ENCODE measurements at places on chromosomes 2 and 18.
A peak's percentile ranks its signal among the peaks of the same experiment; 100 is the strongest.

DNA sequence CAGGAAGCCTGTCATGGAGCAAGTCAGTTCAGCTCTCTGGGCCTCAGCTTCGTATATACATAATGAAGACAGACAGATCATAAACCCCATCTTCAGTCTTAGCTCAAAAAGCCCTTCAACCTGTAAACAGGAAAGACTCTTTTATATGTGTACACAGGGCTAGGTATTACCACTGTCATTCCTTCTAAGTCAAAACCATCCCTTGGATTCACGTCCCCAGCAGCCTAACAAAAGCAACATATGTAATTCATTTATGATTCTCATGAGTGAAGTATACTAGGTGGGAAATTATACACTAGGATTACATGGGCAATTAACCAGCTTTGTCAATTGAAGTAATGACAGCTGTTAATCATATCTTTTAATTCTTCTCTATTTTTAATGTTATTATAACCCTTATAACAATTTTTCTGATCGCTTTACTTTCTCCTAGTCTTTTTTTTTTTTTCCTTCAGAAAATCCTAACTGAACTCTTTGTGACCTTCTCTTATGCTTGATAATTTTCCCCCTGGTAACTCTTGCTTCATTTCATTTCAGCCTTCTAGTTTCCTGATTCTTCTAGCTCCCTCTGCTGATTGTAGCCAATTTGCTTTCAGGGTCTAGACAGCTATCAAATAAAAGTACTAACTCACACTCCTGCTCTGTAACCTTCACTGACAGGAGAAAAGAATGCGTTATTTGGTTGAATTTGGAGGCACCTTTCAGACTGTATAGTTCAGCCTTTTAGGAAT lies 99.7 kb downstream of the RBM43 start:
- DNase-seq = no peak

DNA sequence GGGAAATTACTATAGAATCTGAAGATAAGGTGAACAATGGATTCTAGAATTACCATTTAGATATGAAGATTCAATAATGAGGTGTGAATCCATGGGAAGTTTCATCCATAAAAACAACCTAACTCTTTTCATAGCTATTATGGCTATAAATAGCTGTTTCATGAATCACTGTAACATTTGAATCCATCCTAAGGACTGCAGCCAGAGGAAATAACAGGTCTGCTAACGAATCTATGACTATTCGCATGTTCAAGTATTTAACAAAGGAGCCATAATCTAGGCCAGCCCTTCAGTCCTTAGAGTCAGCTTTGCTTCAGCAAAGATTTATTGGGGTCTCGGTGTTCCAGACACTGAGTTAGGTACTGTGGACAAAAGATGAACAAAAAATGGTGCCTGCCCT lies 87.1 kb downstream of the MYOM1 start:
- DNase-seq = no peak

- DNase-seq = peak; percentile 51
These were observed 175.1 kb downstream of the NCK2 start for GRCh38 chr2:105919826-105920225.

GRCh38 chr2:98781822-98782221 lies 50.9 kb upstream of the MGAT4A start:
- no peak for DNase-seq

DNA sequence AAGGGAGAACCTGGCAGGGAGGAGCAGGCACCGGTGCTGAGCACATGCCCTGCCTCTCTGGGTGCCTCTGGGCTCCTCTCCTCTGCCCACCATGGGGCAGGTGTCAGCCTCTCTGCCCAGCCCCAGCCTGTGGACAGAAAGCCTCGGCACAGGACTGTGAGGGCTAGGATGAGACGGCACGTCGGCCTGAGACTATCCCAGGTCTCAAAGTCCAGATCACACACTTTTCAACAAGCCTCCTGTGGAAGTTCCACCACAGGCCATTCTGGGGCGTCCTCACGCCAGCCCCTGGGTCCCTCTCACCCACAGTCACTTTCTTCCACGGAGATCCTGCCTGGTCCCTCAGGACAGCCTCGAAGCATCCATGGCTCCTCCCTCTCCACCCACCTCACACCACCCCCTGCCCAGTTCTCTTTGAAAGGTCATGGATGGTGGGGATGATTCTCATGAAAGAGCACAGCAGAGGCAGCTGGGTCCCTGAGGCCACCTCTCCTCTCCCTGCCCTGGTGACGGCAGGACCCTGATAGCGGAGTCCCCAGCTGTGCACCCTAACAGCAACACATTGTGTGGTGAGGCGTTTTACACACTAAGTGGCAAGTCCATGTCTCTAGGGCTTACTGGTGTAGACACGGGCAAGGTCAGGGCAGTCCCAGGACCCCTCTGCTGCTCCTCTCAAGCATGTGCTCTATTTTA lies 569.4 kb upstream of the SALL3 start:
- no peak for DNase-seq

DNA sequence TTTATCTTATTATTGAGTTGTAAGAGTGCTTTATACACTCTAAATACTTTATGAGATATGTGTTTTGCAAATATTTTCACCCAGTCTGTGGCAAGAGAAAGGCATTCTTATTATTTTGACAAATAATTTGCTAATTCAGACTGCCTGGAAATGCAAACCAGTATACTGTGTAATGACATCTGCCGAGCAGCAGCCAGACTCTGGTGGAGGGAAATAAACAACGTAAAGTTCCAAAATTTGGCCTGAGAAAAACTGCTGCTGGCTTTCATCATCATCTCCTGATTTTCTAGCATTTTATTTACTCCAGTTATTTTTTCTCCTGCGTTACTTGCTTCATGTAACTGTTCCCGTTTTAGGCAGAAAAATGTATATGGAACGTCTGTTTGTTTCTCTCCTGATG lies 161.6 kb downstream of the RNF152 start:
- no peak for DNase-seq

- DNase-seq = no peak
These were observed 15.6 kb downstream of the BMP10 start for GRCh38 chr2:68855550-68855949.

GRCh38 chr2:164032995-164033394 lies 297.2 kb upstream of the FIGN start:
- no peak for DNase-seq

DNA sequence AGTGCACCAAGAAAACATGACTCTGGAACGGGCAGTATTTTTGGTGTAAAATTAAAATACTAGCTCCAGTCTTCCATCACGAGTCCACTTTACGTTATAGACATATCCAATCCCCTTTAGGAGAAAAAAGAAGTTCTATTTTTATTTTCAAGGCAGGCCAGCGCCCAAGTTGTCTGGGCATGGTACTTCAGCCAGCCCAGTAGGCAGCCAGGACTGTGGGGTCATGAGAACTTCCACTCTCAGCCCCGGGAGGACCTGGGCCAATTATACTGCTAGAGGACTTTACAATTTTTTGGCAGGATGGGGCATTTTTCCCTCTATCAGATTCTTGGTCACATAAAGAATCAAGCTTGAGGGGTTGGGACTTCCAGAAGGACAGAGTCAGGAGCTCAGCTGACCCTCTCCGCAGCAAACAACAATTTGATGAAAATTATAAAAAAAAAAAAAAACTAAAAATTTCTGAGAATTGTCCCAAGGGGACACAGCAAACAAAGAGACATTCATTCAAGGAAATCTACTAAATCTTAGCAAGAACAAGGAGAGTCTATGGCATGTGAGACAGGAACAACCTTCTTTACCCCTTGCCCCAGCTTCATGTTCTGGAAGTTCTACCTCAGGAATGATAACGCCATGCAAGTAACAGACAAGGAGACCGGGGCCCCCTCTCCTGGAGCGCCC lies 37.3 kb upstream of the B3GNT2 start:
- DNase-seq = no peak

- peak; percentile 39 for DNase-seq
These were observed 252.7 kb downstream of the ZEB2 start for GRCh38 chr2:144267239-144267638.

GRCh38 chr18:51614967-51615571 lies 417.6 kb upstream of the MEX3C start:
- DNase-seq = no peak

DNA sequence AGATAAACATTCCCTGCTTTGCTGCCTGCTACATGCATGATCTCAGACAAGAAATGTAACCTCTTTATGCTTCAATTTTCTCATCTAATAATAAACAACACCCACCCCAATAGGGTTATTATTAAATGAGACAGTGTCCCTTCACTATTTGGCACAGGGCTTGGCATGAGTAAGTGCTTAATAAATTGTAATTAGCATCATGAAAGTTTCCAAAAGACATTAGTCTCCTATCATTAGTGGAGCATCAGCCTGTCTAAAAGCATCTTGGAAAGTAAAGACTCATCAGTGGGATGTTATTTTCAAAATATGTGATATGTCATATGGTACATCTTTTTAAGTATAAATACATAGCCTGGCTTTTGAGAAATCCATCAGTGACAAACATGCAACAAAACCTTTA lies 275.0 kb downstream of the ZEB2 start:
- DNase-seq = no peak

- no peak for DNase-seq
These were observed 223.6 kb upstream of the GULP1 start for GRCh38 chr2:188068093-188068492.

GRCh38 chr2:155815851-155816250 lies 516.7 kb downstream of the NR4A2 start:
- no peak for DNase-seq

DNA sequence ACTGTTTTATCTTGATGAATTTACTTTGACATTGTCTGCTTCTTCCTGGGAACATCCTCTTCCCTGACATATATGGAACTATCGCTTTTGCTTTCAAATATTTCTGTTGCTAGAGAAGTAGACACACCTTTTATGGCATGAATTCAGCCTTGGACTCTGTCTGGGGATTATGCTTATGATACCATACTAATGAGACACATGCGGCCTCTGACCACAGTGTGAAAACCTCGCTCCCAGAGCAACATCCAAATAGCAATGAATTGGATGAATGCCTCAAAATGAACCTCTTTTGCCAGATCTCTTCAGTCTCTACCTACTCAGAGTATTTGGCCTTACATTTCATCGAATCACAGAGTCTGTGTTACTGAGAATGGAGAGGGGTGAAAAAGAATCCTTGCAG lies 70.9 kb downstream of the PIEZO2 start:
- DNase-seq = no peak

DNA sequence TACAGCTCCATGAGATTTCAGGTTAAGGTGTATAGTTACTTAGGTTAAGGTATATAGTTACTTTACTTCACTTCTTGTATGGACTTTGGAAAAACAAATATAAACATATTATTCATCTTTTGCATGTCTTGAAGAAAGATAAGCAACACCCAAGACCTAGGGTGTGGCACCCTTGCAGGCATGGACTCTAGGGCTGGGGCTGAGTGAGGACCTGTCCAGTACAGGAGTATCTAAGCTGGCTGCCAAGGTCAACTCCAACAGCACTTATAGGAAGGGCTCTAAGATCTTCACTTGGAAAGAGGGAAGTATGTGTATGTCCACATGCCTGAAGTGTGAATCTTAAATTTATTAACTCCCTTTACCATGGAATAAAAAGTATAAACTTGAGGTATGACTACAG lies 7.1 kb upstream of the TMEM163 start:
- no peak for DNase-seq

DNA sequence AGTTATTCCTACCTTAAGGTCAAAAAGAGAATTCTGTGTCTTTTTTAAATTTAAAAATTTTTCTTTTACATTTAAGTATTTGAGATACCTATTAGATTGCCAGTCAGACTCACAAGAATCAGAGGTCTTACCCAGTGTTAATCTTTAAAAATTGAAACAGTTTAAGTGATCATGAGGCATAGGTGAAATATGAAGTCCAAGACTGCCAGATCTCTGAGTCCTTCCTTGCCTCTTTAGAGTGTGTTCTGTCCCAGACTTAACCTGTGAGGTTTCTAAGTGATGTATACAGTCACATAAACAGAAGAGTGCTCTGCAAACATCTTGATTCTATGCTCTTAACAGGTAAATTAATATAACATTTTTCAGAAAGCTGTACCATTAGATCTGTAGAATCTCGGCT lies 40.6 kb downstream of the ACTR3 start:
- DNase-seq = no peak

DNA sequence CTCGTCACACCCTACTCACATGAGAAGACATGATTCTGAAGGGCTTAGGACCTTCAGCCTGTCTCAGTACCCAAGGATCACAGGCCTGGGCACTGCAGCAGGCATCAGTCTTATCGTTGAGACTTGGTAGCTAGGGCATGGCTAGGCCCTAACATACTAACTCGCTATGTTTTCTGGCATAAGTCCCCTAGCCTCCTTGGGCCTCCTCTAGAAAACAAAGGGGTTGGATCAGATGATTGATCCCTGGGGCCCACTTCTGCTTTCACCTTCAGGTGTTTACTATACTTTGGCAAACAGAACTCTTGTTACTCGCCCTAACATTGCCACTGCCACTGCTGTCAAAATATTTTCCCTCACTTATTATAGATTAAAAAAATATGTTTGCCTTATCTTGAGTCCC lies 44.2 kb downstream of the VSNL1 start:
- DNase-seq = no peak

GRCh38 chr2:72126186-72127100 lies 21.2 kb downstream of the CYP26B1 start:
- DNase-seq = no peak

GRCh38 chr2:99279969-99280695 lies 20.9 kb downstream of the LYG1 start:
- no peak for DNase-seq

GRCh38 chr2:240155745-240156390 lies 15.4 kb upstream of the OTOS start:
- DNase-seq = no peak

DNA sequence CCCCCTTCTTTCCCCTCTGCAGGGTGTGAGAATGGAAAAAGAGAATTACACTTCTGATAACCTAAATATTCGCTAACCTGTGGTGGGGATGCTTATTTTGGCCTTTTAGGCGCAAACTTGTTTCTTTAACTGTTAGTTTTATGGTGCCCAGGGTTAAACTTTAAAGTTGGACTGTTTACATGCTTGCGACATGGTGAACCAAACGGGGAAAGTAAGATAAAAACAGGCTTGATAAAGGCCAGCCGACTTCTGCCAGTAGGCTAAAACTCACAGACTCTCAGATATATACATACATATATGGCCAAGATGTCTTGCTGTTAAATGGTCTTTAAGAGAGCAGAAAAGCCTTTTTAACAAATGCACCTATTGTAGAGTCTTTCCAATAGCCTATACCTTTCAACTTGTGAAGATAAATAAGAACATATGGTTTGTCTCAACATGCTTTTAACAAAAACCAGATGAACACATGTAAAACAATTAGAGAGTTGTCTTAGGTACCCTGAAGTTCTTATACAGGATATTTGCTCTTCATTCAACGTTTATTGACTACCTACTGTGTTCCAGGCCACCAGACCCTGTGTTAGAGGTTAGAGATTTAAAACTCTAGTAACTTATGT lies 29.0 kb downstream of the PRKCE start:
- no peak for DNase-seq

DNA sequence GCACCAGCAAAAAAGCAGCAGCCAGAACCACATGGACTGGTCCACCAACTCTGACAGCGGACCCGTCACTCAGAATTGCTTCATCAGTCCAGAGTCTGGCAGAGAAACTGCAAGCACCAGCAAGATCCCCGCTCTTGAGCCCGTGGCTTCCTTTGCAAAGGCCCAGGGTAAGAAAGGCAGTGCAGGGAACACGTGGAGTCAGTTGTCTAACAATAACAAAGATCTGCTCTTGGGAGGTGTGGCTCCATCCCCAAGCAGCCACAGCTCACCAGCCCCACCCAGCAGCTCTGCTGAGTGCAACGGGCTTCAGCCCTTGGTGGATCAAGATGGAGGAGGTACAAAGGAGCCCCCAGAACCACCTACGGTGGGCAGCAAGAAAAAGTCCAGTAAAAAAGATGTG lies 269.3 kb downstream of the SETBP1 start:
- no peak for DNase-seq

- DNase-seq = no peak
These were observed 130.6 kb upstream of the ATP5MC3 start for GRCh38 chr2:175312137-175312536.

Measured in stimulated activated naive CD8-positive, alpha-beta T cell treated with anti-CD3 and anti-CD28 coated beads, Interleukin-15, amount 100 ng/mL, for 72 hours (primary cell).